ENCODE measurements at places on chromosomes 6 and 20.

DNA sequence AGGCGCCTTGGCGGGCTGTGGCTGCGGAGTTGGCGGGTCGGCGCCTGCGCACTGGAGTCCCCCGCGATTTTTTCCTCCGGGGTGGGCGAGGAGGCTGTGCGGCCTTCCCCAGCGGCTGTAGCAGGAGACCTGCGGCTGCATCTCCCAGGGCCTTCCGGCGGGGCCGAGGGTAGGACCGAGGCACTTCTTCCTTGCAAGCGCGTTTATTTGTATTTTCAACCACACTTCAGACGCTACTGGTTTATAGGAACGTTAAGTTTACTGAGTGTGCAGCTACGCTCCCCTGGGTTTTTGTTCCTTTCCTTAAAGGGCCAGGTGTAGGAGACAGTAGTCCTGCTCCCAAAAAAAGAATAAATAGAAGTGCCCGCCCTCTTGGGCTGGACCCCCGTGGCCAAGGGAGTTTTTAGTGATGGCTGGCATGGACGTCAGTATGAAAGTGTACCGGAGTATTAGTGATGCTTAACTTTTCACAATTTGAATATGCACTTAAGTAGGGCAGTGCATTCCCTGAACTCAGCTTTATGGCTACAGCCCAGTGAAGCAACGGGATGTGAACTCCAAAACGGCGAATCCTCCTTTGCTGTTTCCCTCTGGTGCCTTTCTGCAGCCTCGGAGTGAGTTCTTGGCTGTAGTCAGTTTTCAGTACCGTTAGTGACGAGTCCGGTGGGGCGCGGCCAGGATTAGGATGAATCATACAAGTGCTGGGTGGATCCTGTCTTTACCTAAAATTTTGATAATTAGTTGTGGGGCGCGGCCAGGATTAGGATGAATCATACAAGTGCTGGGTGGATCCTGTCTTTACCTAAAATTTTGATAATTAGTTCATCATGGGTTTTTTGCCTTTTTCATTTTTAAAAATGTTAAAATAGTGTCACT, 1.0 kb upstream of the FBXO5 start:
- peak; percentile 92 for DNase-seq

GRCh38 chr6:77292564-77293546, 170.4 kb downstream of the HTR1B start:
- DNase-seq: no peak

- no peak for DNase-seq
Observed at GRCh38 chr6:78995946-78996345, 82.1 kb downstream of the PHIP start.

GRCh38 chr6:23036406-23036983, 467.1 kb downstream of the HDGFL1 start:
- no peak for DNase-seq

- no peak for DNase-seq
Observed at GRCh38 chr20:53133125-53133524, 161.0 kb downstream of the TSHZ2 start.
